ENCODE measurements at places on chromosomes 1 and 21. TPM values are rescaled to one million over a fixed set of nuclear protein-coding genes. Genes with fewer than 3 reads are reported as not detected.

DNA sequence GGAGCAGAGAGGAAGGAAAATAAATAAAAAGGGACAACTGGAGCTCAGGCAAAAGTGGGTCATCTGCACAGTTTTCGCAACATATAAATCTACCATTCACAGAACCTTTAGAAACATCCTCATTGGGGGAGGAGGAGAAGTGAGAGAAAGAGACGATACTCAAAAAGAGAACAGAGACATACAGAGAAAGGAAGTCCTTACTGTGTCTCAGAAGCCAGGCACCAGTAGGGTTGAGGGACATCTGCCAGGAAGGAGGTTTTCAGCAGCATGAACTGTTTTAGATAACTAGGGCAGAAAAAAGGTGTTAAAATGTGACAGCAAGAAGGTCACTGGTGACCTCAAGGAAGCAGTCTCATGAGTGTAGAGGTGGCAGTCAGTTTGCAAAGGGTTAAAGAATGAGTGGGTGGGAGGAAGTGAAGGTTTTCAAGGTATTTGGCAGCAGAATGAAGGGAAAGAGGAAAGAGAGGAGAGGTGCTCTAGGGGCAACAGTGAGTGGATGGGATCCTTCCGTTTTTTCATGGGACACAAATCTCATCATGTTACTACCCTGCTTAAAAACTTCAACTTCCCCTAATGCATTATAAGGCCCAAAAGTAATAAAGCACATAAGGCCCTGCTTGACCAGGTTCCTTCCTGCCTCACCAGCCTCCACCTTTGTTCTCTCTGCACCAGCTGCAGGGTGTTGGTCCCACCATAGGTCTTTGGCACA lies 9.5 kb downstream of the JAK1 start:
- H3K36me3 ChIP-seq: no peaks in the 10 kb centered on the region
- peaks cover 78% of the 10 kb centered on the region for H3K4me1 ChIP-seq
- DNase-seq: no peak
- H3K27me3 ChIP-seq: no peaks in the 10 kb centered on the region
- H3K4me3 ChIP-seq: no peak overlapping the region

- no peak overlapping the region for H3K27ac ChIP-seq
- no peaks in the 10 kb centered on the region for H3K36me3 ChIP-seq
- DNase-seq: no peak
- H3K27me3 ChIP-seq: no peaks in the 10 kb centered on the region
- peaks cover 11% of the 10 kb centered on the region for H3K4me1 ChIP-seq
Measured at GRCh38 chr1:44025816-44026215, 5.4 kb downstream of the SLC6A9 start.

DNA sequence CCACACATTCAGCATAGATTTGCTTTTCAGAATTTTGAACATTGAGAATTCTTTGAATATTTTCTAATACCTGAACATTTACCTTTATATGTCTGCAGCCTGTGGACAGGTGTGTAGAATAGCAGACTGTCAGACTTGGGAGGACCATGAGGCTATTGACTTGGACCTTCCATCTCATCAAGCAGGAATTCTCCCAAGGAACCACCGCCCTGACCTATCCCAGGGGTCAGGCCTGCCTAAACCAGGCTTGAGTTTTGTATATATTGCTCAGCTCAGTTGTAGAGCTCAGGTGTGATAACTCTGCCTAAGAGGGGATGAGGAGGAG lies 53.2 kb downstream of the RUNX1 start:
- H3K4me1 ChIP-seq: peaks cover 23% of the 10 kb centered on the region
- peak overlapping the region; percentile 44 for H3K27ac ChIP-seq
- no peak overlapping the region for H3K4me3 ChIP-seq
- no peak for DNase-seq
- no peaks in the 10 kb centered on the region for H3K27me3 ChIP-seq
- no peaks in the 10 kb centered on the region for H3K36me3 ChIP-seq

DNA sequence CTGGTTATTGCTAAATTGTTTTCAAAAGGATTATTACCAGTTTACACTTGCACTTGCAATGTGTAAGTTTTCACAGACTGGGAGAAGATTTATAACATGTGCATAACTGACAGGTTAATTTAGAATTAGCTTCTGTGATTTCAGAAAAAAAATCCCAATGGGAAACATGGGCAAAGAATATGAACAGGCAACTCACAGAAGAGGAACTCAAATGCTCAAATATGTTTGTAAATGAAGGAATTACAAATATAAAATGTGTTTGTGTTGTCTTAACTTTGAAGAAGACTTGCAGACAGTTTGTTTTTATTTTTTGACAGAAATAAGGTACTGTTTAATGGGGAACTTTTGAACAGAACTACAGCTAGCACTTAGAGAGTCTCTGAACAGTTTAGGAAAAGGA lies 8.4 kb downstream of the TSEN15 start:
- H3K36me3 ChIP-seq: peaks cover 17% of the 10 kb centered on the region
- no peak for DNase-seq
- peaks cover 5% of the 10 kb centered on the region for H3K4me1 ChIP-seq

DNA sequence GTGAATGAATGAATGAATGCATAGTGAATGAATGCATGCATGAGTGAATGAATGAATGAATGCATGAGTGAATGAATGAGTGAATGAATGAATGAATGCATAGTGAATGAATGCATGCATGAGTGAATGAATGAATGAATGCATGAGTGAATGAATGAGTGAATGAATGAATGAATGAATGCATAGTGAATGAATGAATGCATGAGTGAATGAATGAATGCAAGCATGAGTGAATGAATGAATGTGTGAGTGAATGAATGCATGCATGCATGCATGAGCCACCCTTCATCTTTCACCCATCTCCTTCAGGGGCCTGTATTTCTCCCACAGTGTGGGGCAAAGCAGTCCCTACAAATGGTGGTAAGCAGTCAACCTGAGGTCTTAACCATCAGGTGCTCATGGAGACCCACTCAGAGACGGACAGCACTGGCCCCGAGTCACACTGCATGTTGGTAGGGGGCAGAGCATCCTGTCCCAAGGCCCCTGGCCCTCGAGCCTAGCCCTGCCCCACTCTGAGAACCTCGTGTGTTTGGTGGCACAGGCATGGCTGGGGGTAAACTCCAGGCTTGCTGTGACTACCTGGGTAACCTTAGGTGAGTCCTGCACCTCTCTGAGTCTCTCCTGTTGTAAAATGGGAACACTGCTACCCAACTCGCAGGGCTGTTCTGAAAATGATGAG lies 28.0 kb upstream of the PAX7 start:
- no peak overlapping the region for H3K27ac ChIP-seq
- peaks cover 21% of the 10 kb centered on the region for H3K27me3 ChIP-seq
- H3K4me1 ChIP-seq: no peaks in the 10 kb centered on the region
- H3K36me3 ChIP-seq: no peaks in the 10 kb centered on the region

DNA sequence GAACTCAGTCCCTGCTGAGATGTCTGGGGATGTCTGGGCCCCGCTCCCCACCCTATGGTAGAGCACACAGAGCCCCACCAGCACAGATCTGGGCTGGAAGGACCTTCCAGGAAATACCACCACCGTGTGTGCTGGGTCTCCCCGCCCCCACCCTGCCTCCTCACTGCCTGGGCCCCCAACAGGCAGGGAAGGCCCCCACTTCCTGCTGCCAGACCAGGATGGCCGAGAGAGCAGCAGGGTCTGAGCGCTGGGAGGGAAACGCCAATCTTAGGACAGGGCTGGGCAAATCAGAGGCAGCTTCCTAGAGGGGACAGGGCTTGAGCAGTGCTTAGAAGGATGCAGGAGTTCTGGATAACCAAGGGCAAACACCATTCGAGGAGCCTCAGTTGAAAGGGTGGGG lies 11.9 kb downstream of the ADGRB2 start:
- H3K4me3 ChIP-seq: no peak overlapping the region
- H3K4me1 ChIP-seq: no peaks in the 10 kb centered on the region
- peaks cover 6% of the 10 kb centered on the region for H3K27me3 ChIP-seq
- no peak overlapping the region for H3K27ac ChIP-seq
- no peaks in the 10 kb centered on the region for H3K36me3 ChIP-seq

DNA sequence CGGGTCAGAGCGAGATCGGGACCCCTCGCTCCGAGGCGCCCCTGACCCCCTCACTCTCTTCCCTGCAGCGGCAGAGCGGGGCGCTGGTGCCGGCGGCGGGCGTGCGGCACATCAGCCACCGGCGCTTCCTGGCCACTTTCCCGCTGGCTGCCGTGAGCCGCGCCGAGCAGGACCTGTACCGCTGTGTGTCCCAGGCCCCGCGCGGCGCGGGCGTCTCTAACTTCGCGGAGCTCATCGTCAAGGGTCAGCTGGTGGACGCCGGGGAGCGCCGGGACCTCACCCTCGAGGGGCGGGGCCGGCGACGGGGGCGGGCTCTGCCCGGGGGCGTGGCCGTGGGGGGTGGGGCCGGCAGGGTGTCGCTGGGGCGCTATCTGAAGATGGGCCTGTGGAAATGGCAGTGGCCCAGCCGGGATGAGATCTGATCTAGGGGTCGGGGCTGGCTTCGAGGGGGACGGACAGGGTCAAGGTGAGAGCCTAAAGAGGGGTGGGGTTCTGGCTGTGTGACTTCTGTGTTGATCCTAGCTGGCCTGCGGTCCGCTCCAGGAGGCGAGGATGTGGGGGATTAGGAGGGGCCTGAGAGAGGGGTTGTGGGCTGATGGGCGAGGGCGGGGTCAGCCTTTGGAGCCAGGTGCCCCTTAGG lies 23.6 kb downstream of the PTPRU start:
- H3K4me3 ChIP-seq: peak overlapping the region; percentile 48
- DNase-seq: peak; percentile 76
- peaks cover 8% of the 10 kb centered on the region for H3K4me1 ChIP-seq
- H3K36me3 ChIP-seq: peaks cover 9% of the 10 kb centered on the region
- H3K27me3 ChIP-seq: peaks cover 16% of the 10 kb centered on the region
- no peak overlapping the region for H3K27ac ChIP-seq

DNA sequence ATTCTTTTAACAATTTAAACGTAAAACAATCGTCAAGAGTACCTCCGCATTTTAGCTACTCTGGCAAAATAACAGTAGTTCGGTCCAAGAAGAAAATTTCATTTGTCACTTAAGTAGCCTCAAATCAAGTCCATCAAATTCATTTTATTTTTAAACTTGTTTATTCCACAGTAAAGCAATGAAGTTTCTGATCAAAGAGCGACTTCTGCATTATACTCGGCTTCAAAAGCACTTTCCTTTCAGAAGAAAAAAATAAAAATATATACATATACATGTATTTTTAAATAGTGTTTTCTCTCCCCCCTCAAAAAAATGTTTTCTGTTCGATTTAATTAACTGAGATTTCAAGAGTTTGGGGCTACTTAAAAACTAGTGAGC lies 115.0 kb downstream of the RERE start:
- DNase-seq: no peak
- no peaks in the 10 kb centered on the region for H3K36me3 ChIP-seq
- no peaks in the 10 kb centered on the region for H3K27me3 ChIP-seq
- H3K4me1 ChIP-seq: peaks cover 40% of the 10 kb centered on the region
- peak overlapping the region; percentile 75 for H3K27ac ChIP-seq
- H3K4me3 ChIP-seq: peak overlapping the region; percentile 75

MX1 gene
- total RNA-seq: 142 TPM

NUDT17 gene
- total RNA-seq: 1.8 TPM

OR10X1 gene
- total RNA-seq: not detected

LHX8 gene
- not detected for total RNA-seq

Measured in upper lobe of right lung (tissue), 1 donor.